ENCODE measurements at places on chromosomes 5 and 9. TPM values are rescaled to one million over a fixed set of nuclear protein-coding genes. Genes with fewer than 3 reads are reported as not detected.

LRRC19 gene
- not detected for total RNA-seq

GRCh38 chr9:86097510-86098224 is 1.7 kb downstream of the GOLM1 start:
- DNase-seq: no peak

TBC1D2 gene
- 93.4 TPM for total RNA-seq

SPINK6 gene
- total RNA-seq: 0.89 TPM

GRCh38 chr9:136364942-136365774 is 1.6 kb upstream of the DNLZ start:
- DNase-seq: no peak

GRCh38 chr9:117919538-117919937 is 215.3 kb downstream of the TLR4 start:
- DNase-seq: no peak

DNA sequence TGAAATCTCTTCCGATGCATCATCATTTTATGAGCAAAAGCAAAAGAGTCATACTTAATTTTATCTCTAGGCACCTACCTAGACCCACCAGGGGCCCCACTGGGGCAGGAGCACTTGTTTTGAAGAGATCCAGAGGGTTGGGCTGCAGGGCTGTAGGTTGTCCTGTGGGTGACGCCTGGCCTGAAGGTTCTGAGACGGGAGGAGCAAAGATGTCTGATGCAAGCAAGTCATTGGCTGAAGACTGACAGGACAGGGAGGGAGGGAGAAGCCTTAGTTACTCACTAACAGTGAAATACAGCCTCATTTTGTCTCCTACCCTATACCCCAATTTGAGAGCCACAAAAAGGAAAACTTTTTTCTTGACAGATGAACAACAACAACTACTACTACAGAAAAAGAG is 17.1 kb upstream of the C9 start:
- DNase-seq: no peak

DNA sequence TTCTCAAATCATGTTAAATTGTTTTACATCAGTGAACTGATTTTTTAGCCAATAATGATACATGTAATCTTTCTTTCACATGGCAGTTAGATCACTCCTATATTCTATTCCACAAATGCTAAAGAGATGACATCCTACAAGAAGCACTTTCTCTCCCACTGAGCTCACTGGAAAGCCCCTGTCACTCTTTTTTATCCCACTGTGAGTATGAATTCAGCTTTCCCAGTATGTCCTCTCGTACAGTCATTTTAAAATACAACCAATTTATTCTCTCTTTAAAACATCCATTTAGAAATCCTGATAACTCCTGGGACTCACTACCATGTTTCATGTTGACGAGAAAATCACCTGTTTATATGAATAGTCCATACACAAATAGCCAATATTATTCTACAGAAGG is 599.9 kb downstream of the SEMA5A start:
- DNase-seq: no peak

GRCh38 chr5:11902201-11902619 is 2.0 kb downstream of the CTNND2 start:
- DNase-seq: no peak

DNA sequence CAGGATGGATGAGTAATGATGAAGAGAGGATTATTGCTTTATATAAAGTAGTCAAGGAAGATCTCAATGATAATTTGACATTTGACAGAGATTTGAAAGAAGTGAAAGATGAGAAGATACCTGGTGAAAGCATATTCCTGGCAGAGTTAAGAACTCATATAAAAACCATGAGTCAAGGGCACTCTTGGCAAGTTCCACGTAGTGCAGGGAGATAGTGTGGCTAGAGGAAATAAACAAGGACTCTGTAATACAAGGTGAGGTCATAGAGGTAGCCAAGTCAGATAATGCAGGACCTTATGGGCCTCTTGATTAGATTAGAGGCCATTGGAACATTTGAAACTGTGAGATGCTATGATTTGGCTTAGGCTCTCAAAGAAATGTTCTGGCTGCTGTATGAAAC is 72.3 kb downstream of the HCN1 start:
- DNase-seq: no peak

- no peak for DNase-seq
These were observed 36.6 kb upstream of the RAPGEF1 start for GRCh38 chr9:131776473-131776872.

DNA sequence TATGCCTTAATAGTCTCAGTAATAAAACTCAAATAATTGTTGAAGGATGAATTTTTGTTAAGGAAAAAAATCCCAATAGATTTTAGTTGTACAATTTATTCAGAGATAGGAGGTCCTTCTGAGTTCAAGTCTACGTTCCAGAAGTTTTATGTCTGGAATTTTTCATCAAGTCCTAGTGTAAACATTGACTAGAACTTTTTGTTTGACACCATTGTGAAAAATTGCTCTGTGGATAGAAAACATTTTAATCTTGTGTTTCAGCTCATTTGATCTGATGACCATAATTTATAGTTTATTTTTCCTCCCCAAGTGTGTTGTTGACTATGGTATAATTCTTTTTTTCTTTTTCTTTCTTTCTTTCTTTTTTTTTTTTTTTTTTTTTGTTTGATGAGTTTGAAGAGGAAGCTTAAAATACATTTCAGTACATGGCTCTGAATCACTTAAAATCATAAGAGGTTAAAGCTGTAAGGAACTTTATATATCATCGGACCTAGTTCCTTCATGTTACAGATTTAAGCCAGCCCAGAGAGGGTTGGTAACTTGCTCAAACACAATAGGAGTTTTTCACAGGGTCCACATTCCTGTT is 20.7 kb downstream of the ITGA1 start:
- no peak for DNase-seq

TEX48 gene
- total RNA-seq: not detected

DNA sequence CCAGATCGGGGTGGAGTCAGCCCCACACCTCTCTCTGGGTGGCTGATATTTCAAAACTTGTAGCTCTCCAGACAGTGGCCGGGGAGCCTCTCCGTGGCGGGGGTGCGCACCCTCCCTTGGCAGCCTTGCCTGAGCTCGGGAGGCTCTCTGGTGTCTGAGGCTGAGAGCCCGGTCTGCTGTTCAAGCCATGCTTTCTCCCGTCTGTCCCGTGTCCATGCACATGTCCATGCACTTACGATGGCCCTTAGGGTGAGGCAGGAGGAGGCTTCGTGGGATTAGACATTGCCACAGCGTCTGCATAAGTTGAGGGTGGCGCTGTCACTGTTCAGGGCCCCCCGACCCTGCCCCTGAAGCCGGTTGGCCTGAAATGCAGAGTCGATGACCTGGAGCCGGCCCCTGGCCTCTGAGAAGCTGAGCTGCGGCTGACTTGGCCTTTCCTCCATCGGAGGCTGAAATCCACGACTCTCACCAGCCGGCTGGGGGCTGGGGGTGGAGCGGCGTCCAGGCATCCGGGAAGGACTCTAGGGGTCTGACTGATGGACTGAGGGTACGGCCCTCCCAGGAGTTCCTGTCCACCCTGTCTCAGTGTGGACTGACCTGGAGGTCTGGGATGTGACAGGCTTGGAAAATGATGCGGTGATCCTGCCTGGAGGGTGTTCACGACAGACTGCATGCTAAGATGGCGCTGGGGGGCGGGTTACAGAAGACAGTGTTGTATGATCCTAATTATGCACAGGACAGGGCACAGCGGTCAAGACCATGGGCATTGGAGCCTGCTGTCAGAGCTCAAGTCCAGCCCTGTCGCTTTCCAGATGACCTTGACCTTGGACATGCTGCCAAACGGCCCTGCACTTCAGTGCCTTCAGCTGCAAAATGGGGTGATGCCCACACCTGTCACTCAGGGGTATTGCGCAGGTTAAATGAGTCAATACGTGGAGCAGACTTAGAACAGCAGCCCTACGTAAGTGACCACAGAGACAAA is 18.3 kb upstream of the SLC2A6 start:
- DNase-seq: no peak

GRCh38 chr5:80609692-80610091 is 39.6 kb upstream of the ANKRD34B start:
- no peak for DNase-seq
